ENCODE measurements at places on chromosomes 6 and 20.

DNA sequence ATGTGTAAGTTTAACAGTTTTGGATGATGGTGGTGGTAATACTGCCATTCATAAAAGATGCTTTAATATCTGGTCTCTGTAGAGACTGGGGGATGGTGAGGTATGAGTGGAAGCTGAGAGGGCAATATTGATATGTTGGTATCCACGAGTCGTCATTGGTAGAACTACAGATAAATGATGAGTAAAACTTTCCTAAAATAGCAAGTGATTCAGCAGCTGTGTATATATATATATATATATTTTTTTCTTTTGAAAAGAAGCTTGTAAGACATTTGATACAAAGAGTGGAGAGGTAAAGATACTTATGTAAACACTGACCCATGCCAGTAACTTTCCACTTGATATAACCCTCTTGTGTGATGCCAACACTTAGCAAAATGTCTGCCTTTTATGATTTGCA lies 41.7 kb upstream of the CITED2 start:
- DNase-seq = no peak

GRCh38 chr6:129605967-129606366 lies 104.0 kb downstream of the ARHGAP18 start:
- DNase-seq = no peak

GRCh38 chr6:143677891-143678791 lies at the start of gene PHACTR2:
Gene PHACTR2, plus strand, starts transcription at chr6:143677965. Its CDS starts 199 bp downstream, at chr6:143678164.
- DNase-seq = peak; percentile 14

- DNase-seq = no peak
These were observed 748 bp downstream of the UBE2J1 start for GRCh38 chr6:89351671-89352277.

DNA sequence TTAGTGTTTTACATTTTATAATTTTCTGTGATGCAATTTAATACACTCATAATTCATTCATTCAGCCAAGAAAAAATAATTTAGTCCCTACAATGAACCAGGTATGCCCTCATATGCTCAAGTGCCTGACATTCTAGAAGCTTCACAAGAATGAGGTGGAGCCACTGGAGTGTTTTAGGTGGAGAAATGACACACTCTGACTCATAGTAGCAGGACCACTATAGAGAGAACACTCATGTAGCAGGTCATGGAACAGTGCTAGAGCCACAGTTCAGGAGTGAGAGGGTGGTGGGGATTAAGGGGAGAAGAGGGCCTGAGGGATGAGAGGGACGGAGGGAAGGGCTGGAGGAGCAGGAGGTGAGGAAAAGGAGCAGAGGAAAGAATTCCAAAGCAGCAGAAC lies 1.4 kb upstream of the HLA-G start:
- DNase-seq = no peak

- DNase-seq = no peak
These were observed 79.7 kb downstream of the EDN1 start for GRCh38 chr6:12369781-12370262.

DNA sequence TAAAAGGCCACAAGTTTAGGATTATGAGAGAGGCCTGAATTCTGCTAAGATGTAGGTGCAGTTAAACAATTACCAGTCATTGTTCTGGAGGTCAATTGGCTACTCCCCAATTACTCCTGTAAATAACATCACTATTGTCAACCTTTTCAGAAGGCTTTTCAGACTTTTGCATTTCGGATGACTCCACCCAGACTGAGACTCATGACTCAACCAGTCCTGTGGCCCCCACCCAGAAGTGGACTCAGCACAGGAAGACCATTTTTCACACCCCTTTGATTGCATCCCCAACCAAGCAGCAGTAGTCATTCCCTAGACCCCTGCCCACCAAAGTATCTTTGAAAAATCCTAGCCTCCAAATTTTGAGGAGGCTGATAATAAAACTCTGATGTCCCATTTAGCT lies 139.3 kb upstream of the SLC22A16 start:
- DNase-seq = no peak

DNA sequence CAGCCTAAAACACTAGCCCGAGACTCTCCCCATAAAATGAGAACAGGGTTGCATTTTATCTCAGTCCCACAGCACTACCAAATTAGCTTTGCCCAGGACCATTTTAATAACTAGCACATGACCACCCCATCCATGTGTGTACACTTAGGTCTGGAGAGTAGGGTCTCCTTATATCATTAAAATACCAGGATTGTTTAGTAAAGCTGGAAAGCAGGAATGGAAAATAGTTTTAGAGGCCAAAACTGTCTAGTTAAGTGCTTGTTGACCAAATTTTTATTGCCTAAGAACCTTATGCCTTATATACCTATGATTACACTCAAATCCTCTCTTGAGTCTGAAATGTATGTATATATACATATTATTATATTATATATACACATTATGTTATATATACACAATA lies 608.4 kb downstream of the HDGFL1 start:
- DNase-seq = no peak

- no peak for DNase-seq
These were observed 833.0 kb downstream of the EPHA7 start for GRCh38 chr6:92586236-92586977.

DNA sequence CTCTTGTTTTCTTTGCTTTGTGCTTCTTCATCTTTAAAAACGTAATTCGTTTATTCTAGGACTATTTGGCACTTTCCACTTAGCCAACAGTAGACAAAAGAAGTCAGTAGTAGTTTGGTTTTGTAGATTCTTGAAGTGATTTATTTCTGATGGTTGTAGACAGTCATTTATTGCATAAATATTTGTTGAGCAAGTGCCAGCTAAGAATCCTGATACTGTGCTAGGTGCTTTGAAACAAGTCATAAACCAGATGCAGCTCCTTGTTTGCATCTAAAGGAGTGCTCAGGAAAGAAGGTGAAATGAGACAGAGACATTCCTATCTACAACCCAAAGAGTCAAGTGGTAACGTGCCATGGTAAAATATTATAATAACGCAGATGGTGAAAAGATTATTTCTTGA lies 469.1 kb downstream of the GJA1 start:
- DNase-seq = no peak

- no peak for DNase-seq
These were observed 7.9 kb upstream of the SIRT5 start for GRCh38 chr6:13566500-13566899.

DNA sequence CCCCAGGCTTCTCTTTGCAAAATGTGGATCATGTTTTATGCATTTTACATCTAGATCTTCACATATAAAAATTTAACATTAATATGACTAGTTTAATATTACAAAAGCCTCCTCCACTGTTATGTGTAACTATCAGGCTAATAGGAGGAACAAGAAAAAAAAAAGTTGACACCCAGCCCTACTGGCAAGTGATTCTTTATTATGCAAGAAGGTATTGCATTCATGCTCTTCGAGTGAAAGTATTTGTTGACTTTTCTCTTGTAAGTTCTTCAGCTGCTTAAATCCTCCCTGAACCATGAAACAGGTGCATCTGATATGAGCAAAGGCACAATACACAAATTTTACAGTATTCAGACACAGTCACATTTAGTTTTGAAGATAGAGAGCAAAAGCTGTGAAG lies 716 bp upstream of the HLA-DQB2 start:
- DNase-seq = no peak

GRCh38 chr20:23029324-23029723 lies 5.8 kb upstream of the SSTR4 start:
- DNase-seq = no peak

DNA sequence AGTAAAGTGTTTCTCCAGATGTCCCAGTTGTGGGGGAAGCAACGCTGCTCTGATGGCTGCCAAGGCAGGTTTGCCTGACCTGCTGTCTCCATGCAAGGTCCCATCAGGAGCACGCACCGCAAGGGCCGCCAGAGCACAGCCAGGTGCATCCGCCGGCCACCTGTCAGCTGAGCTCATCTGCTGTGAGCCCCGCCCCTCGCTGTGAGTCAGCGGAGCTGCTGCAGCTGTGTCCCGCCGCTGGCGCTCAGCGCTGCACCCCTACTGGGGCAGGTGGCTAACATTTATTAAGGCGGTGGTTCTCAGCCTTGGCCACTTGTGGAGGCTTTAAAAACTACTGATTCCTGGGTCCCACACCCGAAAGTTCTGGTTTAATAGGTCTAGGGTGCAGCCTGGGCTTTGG lies 225.7 kb downstream of the UST start:
- DNase-seq = peak; percentile 27

DNA sequence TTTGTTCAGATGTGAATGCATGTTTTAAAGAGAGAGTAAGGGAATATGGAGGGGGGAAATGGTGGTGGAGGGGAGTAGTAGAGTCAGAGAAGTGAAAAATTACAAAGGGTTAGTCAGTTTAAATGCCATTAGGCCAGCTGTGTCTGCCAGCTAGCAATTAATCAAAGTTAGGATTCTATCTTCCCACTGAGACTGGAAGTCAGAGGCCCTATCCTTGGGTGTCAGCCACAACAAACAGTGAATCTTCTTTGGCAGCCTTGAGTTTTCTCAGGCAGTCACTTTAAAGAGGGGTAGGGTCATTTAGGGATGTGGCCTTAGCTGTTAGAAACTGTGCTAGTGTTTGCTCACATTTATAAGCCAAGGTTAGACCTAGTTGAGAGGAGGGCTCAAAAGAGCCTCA lies 120.5 kb upstream of the BTBD3 start:
- no peak for DNase-seq

GRCh38 chr6:24060982-24061754 lies 64.8 kb upstream of the NRSN1 start:
- no peak for DNase-seq

GRCh38 chr6:125812394-125813292 lies 21.9 kb downstream of the NCOA7 start:
- DNase-seq = no peak

GRCh38 chr20:9508696-9509178 lies 5.7 kb upstream of the LAMP5 start:
- DNase-seq = no peak

DNA sequence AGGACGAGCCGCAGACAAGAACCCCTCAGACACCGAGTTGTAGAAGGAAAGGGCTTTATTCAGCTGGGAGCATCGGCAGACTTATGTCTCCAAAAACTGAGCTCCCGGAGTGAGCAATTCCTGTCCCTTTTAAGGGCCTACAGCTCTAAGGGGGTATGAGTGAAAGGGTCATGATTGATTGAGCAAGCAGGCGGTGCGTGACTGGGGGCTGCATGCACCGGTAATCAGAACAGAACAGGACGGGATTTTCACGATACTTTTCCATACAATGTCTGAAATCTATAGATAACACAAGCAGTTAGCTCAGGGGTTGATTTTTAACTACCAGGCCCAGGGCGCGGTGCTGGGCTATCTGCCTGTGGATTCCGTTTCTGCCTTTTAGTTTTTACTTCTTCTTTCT lies 226.4 kb upstream of the PLCB4 start:
- no peak for DNase-seq

GRCh38 chr6:150083839-150084238 lies 14.9 kb upstream of the ULBP3 start:
- DNase-seq = no peak

DNA sequence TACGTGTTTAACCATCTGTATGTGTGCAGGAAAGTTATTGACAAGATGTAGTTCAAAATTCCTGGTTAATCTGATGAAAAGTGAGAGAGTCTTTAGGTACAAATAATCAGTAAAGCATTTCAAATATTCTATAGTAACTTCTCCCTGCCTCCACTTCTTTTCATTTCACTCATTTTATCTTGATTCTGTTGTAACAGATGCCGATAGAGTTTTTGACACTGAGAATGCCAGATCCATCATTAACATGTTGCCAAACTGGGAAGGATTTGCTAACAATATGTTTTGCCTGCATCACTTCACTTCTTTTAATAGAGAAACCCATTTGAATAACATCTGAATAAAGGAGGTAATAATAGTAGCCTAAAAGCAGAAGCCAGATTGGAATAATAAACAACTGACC lies 20.4 kb upstream of the DEFB112 start:
- DNase-seq = no peak

GRCh38 chr20:62354811-62355341 lies 12.2 kb downstream of the LAMA5 start:
- DNase-seq = no peak

DNA sequence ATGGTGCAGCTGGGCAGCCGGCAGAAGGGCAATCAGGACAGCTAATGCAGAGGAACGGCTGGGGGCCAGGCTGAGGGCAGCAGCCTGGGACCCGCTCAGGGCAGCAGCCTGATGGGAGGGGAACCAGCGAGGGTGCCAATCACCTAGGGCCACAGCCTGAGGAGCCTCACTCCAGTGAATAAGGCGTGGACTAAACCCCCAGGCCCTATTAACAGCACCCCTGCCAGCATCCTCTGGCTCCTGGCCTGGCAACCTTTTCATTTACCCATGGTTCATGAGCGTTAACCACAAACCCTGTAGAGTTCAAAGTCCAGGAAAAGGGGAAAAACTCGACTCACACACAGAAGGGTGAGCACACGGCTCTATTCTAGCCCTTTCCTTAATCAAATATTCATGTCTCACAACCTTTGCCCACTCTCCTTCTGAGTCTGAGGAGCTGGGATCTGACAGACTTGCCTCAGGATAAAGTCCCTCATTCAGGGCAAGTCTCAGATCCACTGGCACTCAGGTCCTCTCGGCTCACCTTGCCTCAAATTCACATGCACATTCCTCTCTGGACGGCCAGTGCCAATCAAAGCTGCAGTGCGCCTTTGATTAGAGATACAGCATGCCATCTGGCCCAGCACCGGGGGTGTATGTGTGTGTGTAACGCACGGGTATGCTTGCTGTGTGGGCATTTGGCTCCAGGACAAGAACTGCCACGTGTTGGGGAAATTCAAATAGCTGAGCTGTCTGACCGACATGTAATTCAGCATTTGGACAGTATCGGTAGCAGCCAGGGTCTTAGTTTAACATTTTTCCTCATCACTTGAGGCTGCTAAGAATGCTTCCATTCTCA lies 86.9 kb upstream of the TRAF3IP2 start:
- DNase-seq = no peak

DNA sequence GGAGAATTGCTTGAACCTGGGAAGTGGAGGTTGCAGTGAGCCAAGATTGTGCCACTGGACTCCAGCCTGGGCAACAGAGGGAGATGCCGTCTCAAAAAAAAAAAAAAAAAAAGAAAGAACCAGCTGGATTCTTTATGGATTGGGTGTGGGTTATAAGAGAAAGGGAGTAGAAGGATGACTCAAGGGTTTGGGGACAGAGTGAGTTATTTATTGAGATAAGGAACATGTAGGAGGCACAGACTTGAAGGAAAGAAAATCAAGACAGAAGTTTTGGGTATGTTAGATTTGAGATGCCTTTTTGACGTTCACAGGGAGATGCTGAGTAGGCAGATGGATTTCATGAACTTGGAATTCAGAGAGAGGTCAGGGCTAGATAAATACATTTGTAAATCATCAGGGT lies 47.6 kb downstream of the KIZ start:
- DNase-seq = no peak

DNA sequence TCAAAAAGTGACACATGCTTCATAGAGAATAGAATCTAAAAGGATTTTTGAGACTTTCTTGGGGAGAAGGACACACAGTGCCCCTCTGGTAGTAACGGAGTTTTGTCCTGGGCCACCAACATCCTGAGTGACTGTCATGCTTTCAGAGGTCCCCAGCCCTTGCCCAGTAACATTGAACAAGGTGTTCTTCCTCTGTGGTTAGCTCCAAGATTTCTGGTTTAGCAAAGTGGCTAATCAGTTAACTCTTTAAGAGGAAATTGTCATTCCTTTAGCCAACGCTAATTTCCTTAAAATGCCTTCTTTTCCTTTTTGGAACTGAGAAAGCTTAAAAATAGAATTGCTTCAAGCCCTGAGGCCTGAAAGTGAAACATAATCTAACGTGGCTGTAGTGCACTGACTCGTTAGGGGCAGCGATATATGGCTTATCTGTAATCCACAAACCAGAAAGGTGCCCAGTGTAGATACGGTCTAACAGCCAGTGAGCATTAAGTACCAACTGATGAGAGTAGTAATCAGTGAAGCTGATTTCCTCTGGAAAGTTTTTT lies 7.8 kb downstream of the E2F3 start:
- DNase-seq = no peak

Data from activated effector memory CD4-positive, alpha-beta T cell treated with Interleukin-2 at 50 U/mL for 16 hours (primary cell).